ENCODE measurements at places on chromosomes 7 and 10.

GRCh38 chr10:127911218-127911866 lies 4.4 kb downstream of the PTPRE start:
- DNase-seq = no peak

DNA sequence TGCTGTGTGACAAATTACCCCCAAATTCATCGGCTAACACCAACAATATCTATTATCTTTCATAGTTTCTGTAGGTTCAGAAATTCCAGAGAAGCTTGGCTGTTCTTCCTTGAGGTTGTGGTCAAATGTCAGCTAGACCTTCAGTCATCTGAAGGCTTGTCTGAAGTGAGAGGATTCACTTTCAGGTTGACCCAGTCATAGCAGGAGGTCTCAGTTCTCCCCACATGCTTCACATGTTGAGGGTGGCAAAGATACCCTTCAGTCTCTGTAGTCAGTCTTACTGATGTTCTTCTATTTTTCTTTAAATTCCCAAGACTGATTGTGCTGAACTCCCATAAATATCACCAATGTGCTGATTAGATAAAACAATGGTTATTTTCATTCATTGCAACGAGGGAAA lies 1692.0 kb downstream of the REEP3 start:
- DNase-seq = no peak

GRCh38 chr10:62665771-62666170 lies 138.7 kb upstream of the ADO start:
- DNase-seq = no peak

DNA sequence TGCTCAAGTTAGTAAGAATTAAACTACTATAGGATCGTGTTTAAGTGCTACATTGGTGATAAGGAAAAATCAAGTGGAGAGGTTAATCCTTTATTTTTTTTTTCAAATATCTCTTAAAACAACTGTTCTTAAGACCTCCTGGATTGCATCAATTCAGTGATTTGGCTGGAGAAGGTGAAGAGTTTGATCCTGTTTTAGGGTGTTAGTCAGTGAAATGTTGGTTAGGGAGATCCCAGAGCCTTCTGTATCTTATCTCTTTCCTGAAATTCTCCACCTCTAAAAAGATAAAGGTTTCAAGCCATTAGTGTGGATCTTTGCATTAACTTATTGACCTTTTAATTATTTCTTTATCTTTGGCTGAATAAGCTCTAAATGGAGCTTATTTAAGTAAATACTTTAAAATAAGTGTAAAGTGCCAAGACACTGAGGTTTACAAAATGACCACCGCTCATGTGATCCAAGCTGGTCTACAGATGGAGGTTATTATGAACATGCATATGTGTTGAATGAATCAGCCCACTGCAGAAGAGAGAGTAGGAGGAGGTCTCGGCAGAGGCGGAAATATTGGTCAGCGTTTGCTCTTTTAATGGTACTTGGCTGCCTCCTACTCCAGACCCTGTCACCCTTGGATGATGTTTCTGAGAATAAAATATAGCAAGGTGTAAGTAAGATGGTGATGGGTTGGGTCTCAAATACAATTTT lies 51.8 kb upstream of the BMPER start:
- DNase-seq = no peak

GRCh38 chr7:7438851-7439250 lies 96.8 kb downstream of the COL28A1 start:
- no peak for DNase-seq
